ENCODE measurements at places on chromosomes 13 and 19.

DNA sequence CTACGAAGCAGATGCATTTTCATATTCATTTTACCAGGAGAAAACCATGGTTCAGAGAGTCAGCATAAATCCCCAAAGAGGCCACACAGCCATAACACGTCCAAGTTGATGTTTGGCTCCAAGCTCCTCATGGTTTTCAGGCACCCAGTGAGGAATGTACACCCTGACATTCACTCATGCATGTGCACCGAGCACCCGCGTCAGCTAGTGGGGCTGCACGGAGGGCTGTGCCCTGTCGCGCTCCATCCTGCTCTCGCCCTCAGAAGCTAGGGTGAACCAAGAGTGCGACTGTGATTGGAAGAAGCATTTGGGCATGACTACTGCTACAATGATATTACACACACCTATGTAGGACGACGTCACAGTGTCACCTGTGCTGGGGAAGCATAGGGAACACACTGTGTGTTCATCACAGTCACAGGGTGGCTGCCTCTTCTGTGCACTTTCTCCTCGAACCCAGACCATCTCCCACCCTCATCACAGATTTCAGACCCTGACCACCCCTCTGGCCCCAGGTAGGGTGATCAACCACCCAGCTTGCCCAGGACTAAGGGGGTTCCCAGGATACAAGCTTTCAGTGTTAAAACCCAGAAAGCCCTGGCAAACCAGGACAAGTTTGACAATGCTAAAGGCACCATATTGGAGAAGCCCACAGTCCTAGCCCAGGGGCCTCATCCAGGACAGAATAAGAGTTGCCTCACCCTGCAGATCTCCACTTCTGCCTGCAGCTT, 148.6 kb upstream of the ZNF507 start:
- DNase-seq: no peak

- DNase-seq: no peak
Observed at GRCh38 chr19:39173502-39173991, 23.2 kb upstream of the NCCRP1 start.

DNA sequence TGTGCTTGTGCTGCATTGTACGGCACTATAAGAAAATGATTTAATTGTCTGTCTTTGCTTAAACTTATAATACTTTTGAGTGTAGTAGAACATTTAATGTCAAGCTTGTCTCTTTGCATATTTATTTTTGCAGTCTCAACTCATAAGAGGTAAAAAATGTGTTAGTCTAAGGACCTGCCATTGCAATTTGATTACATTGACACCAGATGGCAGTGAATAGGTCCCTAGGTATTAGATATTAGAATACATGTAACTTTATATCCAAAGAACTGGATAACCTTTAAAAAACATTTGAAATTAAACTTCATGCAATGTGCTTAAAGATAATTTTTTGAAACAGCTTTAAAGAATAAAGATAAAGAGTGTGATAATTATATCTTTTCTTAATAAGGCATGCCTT, 1421.3 kb downstream of the OLFM4 start:
- DNase-seq: no peak

DNA sequence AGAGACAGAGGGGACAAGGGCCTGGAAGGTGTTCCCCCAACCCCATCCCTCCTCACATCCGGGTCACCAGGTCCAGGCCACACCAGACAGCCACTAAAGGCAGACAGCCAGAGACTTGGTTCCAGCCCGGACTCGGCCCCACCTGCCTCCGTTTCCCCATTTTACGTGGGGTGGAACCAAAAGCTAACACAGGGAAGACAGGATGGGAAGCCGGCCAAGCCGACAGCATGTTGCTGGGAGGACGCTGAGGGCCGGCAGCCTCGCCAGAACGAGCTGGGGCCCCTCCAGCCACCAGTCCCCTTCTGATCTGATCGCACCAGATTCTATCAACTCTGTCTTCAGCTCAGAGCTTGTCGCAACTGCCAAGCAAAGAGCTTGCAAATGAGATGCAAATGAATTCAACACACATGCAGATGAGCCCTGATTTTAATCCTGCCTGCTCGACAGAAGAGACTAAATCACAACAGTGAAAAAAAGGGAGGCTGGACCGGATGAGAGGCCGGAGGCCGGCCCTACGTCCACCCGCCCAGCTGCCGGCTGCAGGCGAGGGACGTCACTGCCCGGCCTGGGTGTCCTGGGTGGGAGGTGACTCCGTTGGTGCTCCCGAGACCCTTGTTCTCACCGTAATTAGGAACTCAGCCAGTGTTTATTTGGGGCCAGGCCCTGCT, 17.5 kb upstream of the SHC2 start:
- no peak for DNase-seq

DNA sequence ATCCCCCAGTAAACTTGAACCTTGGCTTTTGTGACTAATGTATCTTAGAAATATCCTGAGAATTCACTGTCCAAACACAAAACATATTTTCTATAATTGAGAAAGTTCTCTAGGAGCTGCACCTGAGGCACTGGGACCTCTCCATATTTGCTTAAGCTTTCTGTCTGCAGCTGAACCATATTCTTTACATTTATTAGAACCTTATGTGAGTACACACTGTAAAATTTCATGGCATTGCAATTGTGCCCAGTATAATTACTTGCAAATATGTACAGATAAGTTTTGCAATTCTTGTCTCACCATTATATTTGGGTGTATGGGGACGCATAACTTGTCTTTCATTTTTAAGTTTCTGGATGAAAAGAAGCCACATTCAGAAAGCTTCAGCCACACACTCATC, 280.7 kb upstream of the KLHL1 start:
- no peak for DNase-seq

- DNase-seq: peak; percentile 2
Observed at GRCh38 chr19:55116232-55116858, 1.1 kb downstream of the PPP1R12C start.

DNA sequence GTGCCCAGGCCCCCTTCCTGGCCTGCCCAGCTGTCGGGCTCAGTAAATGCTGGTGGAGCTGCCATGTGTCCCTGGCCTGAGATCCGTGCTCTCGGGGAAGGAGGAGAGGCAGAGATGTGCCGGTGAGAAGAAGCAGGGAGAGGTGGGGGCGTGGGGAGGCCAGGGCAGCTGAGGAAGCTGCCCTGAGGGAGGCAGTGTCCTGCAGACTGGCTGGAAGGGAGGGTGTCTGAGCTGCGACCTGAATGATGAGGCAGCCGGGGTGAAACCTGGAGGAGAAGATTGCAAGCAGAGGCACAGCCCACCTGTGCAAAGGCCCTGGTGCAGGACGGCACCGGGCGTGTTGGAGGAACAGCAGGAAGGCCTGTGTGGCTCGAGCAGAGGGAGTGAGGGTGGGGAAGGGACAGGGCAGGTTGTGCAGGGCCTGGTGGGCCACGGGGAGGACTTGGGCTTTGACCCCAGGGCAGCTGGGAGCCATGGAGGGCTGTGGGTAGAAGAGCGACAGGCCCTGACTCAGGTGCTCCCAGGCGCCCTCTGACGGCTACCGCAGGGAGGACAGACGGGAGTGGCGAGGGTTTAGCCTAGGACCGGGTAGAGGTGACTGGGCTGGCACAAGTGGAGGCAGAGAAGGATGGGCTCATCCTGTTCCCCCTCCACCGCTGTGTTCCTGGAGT, 14.0 kb upstream of the CELF5 start:
- no peak for DNase-seq

GRCh38 chr19:16367261-16367683, 42.6 kb downstream of the KLF2 start:
- DNase-seq: no peak

DNA sequence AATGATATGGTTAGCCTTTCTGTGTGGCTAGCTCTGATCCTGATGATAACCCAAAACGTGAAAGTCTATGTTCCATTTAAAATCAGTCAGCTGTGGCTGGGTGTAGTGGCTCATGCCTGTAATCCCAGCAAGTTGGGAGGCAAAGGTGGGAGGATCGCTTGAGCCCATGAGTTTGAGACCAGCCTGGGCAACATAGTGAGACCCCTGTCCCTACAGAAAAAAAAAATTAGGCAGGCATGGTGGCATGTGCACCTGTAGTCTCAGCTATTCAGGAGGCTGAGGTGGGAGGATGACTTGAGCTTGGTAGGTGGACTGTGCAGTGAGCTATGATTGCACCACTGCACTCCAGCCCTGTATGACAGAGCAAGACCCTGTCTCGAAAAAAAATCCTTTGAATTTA, 1.1 kb upstream of the EID2B start:
- DNase-seq: no peak

DNA sequence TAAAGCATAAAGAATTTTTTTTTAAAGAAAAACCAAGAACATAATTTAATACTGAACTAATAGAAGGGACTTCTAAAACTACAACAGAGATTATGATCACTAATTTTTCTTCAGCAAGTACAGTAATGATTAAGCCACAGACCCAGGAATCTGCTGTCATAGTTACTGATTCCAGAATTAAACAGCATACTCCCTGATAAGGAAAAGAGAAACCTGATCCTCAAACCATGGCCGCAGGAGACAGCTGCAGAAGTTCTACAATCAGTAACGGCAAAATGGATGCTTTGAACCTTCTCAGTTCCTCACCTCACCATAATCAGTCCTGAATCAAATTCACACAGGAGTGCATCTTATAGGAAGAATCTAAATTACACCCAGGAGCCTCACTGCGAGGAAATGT, 939.0 kb upstream of the SLITRK1 start:
- no peak for DNase-seq

GRCh38 chr19:16141043-16141442, 2.4 kb upstream of the HSH2D start:
- no peak for DNase-seq

- DNase-seq: no peak
Observed at GRCh38 chr13:35920816-35921215, 210.4 kb downstream of the DCLK1 start.

DNA sequence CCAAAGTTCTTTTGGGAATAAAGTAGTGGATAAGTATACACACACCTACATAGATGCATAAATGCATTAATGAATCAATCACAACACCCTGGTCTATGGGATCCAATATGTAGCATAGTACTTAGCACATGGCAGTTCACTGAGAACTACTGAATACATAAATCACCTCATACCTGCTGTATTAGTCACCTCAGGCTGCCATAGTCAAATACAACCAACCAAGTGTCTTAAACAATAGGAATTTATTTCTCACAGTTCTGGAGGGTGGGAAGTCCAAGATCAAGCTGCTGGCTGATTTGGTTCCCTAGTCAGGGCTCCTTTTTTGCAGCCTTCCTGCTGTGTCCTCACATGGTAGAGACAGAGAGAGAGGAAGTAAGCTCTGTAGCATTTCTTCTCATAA, 228.2 kb downstream of the NHLRC3 start:
- DNase-seq: no peak

DNA sequence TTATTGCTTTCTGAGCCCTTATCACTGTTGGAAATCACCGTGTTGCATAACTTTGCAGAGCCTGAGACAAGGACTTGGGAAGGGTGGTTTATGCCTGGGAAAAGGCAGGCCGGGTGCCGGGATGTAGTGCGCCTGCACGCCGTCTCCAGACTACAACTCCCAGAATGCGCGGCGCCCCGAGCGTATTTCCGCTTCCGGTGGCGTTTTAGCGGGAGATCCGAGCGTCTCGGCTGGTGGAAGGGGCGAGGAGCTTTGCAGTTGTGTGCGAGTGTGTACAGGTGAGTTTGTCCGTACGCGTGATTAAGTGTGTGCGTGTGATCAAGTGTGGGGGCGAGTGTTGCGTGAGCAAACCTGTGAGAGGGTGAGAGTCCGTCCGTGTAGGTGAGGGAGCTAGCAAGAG, 75.4 kb downstream of the PEG3 start:
- no peak for DNase-seq

GRCh38 chr13:27627380-27627779, 5.7 kb downstream of the POLR1D start:
- DNase-seq: no peak

- no peak for DNase-seq
Observed at GRCh38 chr19:19064098-19064722, 416 bp downstream of the SLC25A42 start.

DNA sequence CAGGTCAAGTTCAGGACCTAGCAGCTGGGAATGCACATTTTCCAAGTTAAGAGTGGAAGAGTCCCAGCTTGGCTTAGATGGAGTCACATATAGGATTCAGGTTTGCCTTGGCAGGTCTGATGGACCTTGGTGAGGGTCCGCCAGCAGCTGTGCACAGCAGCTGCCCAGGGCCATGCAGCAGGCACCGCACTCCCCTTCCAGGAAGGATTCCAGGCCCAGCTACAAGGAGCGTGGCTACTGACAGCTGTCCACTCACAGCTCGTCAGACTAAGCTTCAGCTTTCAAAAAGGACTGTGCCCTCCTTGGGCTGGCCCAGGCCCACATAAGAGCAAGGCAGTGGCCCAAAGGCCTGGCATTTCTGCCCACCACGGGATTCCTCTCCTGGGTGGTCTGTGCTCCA, 68.4 kb downstream of the ALOX5AP start:
- no peak for DNase-seq

GRCh38 chr19:46031781-46032596, 8.8 kb downstream of the IGFL4 start:
- no peak for DNase-seq

- DNase-seq: no peak
Observed at GRCh38 chr13:79382545-79383275, 23.3 kb downstream of the RBM26 start.

GRCh38 chr13:76884186-76884906, 1.9 kb downstream of the KCTD12 start:
- DNase-seq: no peak

DNA sequence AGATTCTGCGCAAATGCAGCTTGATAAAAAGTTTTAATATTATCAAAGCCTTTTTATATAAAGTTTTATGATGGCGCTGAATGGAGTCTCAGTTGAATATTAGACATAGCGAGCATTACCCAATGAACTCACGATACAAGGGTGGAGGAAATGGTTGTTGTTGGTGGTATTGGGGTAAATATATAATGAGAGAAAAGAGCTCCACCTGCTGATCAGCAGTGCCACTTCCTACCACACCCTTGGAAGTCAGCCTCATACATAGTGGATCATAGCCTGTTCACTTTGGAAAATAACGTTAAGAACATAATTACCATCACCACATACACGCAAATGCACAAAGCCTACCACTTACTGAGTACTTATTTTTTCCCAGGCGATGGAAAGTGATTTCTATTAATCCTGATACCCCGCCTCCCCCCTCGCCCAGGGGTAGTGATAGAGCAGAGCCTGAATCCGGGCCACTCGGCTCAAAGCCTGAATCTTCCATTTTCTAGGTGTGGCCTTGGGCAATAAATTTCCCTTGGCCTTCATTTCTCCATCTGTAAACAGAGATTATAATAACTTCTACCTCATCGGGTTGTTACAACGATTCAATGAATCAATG, 358.3 kb downstream of the KLF5 start:
- no peak for DNase-seq

- no peak for DNase-seq
Observed at GRCh38 chr13:33611121-33611805, 206.7 kb upstream of the RFC3 start.

- DNase-seq: no peak
Observed at GRCh38 chr13:20128459-20128931, 32.4 kb downstream of the GJA3 start.

Data from cerebellar nuclear complex (tissue), 1 donor.